ENCODE measurements at places on chromosomes 6 and 20.

DNA sequence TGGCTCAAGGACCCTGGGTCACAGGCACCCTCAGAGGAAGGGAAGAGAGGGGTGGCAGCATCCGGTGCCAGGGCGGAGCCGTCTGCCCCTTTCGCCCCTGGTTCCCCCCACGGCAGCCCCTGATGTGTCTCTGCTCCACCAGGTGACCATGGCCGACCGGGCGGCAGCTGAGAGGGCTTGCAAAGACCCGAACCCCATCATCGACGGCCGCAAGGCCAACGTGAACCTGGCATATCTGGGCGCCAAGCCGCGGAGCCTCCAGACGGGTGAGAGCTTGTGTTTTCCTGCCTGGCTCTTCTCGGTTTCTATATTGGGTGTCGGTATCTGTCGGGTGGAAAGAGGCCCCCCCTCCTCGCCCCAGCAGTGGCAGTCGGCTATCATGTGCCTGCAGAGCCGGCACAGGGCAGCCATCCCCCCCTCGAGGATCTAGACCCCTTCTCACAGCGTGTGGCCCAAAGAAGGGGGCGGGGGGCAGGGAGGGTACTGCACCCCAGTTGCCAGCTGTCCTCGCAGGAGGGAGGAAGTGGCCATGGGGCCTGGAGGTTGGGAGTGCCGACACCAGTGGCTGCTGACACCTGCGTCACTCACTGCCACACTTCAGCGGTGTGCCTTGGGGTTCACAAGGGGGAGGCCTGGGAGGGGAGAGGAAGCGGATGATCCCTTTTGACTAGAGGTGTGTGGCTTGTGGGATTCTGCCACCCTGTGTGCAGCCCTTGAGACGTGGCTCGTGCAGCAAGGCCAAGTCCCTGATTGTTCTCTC lies 1.5 kb downstream of the RBM38 start:
- peak; percentile 55 for DNase-seq

DNA sequence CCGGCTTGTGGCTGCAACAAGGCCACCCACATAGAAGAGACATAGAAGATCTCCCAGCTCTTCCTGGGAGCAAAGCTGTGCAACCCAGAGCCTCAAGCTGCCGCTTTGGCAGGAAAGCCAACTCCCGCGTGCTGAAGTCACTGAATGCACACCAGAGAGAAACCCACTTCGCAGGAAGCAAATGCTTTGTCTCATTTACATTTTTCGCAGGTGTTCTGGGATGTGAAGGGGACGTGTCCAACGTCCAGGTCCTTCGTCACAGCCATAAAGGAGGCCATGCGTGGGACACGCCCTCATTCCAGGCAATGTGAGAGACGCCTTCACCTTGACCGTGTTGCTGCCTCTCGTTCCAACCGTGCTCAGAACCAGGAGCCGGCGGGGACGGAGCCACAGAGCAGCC lies 24.4 kb downstream of the KCNQ2 start:
- no peak for DNase-seq

GRCh38 chr6:161954699-161955276 lies 680.9 kb upstream of the AGPAT4 start:
- no peak for DNase-seq

DNA sequence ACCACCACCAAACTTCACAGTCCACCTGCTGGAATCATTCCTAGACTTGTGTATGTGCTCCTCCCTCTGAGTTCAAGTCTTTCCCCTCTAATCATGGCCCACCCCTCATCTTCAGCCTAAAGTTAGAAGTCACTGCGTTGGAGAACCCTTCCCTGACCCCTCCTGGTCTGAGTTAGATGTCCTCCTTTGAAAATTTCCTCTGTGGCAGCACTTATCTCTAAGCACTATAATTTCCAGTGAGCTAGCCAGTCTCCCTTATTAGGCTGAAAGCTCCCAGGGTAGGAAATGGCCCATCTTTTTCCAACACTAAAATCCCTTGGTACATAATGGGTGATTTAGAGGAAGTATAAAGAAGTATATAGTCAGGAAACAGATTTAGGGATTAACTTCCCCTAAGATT lies 63.2 kb downstream of the SESN1 start:
- DNase-seq = no peak

GRCh38 chr20:45008521-45009049 lies 42.3 kb downstream of the STK4 start:
- no peak for DNase-seq

- DNase-seq = no peak
These were observed 158.3 kb downstream of the ZFP64 start for GRCh38 chr20:52033313-52033712.

DNA sequence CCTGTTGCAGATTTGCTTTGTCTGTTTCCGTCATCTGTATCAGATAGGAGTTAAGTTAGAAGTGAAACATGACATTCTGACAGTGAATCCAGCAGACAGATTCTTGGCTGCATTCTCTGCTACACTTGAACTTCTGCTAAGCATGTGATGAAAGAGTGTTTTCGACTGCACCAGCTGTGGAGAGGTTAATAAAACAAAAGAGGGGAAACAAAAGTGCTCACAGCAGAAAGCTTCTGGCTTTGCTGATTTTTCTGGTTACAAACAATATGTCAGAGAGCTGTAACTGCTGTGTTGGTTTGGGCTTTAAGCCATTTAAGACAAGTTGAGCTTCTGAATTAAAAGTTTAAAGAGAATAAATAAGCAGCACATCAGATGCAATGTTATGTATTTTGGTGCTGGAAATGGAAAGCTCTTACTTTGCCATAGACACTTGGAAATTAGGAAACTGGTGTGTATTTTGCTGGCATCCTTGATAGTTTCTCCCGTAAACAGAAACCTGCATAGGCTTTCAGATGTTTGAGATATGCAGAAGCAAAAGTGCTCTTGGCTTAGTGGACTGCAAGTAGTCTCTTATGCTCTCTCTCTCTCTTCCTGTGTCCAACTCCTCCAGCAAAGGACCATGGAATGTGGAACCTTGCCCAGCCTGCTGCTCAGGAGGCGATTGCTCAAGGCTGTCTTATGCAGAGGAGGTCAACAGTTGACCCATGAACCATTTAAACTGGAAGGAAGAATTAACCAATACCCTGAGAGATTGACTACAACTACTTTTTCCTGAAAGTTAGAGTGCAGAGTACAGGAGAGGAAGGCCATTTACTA lies 104.9 kb downstream of the RPS12 start:
- DNase-seq = no peak

GRCh38 chr6:36131511-36132245 lies 1.4 kb downstream of the MAPK13 start:
- DNase-seq = no peak

DNA sequence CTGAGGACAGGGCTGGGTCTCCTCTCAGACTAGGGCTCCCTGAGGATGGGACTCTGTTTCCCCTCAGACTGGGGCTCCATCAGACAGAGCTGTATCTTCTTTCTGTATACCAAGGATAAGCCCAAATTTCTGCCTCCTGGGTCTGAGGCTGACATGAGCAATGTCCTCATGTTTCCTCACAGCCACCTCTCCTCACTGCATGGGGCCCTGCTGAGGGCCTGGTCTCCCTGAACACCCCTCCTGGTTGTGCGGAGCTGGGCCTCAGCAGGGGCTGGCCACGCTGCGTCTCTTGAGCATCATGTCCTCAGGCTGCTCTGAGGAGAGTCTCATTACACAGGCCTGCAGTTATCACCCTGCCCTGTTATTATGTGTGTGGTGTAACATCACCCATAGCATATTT lies 144.6 kb downstream of the LRFN2 start:
- DNase-seq = no peak

DNA sequence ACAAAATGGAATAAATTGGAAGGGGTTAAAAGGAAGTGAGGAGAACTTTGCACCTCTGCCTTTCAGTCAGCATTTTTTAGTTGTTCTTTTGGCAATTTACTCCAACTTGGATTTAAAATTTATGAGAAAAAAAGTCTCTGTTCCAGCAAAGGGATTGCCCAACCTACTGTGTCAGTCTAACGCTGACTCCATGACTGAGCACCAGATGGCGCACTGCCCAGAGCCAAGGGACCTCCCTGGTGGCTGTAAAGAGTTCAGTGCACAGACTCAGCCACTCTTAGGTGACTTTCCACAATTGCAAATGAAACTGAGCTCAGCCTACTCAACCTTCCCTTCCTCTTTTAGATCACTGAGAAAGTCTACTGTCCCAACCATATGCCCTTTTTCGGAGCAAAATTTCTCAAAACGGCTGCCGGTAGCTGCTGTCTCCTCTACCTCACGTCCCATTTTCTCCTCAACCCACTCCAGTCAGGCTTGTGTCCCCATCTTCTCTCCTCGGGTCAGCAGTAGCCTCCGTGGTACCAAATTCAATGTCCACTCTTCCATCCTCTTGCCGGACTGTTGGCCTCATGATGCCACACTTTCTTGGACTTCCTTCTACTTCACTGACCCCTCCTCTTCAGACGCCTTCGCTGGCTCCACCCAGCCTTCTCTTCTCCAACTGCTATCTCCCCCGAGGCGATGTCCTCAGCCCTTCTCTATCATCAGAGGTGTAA lies 38.7 kb downstream of the GSTA2 start:
- DNase-seq = peak; percentile 15

GRCh38 chr6:40251637-40252300 lies 317.5 kb upstream of the MOCS1 start:
- DNase-seq = no peak

DNA sequence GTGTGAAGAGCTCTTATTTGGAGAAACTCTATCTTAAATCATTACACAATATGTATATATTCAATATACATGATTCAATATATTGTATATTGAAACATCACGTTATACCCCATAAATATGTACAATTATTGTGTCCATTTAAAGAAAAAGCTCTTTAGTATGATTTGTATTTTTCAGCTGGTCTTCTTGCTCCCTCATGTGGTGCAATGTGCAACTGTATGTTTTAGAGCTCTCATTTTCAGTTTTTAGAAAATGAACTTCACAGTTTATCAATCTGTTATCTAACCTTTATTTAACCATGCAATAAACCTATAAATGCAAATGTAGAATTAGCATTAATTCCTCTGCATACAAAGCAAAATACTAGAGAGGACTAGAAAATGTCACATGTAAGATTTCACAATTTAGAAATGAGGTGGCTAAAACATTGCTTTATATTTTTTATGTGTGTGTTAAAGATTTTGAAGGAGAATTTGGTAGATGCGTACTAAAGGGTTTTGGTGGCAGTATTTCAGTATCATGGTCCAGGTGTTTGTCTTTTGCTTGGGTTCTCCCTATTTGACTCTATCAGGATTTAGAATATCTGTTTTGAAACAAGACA lies 167.1 kb downstream of the PHF3 start:
- DNase-seq = no peak

DNA sequence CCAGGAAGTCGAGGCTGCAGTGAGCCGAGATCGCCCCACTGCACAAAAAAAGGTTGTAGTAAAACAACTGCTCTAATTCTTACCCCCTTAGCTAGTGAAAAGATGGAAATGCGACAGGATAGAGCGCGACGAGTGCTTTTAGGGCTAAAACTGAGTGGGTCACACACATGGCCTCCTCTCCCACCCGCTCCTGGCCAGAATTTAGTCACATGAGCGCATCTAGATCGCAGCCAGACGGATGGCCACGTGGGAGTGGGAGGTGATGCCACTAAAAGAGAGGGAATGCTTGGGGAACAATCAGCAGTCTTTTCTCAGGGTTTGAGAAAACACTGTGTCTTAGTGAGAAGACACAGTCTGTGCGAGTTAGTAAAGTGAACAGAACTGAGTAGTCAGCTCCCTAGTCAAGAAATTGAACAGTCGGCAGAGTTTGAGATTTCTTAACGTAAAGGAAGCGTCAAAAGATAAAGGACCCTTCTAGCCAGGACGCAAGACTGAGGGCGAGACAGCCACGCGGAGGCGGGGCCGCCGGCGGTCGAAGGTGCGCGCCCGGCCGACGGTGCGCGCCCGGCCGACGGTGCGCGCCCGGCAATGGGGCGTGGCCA lies 664 bp upstream of the ACTR5 start:
- no peak for DNase-seq

GRCh38 chr6:84892671-84893070 lies 128.3 kb upstream of the TBX18 start:
- DNase-seq = no peak

DNA sequence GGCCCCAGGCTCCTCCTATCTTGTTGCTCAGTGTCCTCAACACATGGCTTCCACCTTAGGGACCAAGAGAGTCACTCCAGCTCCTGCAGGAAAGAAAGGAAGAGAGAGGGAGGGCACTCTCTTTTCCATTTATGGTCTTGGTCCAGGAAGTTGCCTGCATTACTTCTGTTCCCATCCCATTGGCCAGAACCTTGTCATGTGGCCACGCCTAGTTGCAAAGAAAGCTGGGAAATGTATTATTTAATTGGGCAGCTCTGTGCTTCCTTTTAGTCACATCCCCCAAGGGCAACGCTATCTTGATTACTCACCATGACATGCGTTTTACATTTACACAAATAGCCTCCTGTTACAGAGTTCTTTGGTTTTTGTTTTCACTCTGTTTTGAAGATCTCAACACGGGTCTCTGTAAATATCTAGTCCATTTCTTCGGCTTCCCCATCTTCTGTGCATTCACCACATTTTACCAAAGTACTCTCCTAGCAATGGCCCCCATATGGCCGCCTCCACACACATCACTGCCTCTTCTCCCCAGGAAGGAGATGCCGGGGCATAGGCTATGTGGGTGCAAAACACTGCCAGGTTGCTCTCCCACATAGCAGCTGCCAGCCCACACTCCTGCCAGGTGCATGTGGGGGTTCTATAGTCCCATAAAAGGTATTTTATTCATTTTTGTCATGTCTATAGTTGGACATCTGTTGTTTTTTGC lies 35.7 kb upstream of the ZMYND8 start:
- no peak for DNase-seq

DNA sequence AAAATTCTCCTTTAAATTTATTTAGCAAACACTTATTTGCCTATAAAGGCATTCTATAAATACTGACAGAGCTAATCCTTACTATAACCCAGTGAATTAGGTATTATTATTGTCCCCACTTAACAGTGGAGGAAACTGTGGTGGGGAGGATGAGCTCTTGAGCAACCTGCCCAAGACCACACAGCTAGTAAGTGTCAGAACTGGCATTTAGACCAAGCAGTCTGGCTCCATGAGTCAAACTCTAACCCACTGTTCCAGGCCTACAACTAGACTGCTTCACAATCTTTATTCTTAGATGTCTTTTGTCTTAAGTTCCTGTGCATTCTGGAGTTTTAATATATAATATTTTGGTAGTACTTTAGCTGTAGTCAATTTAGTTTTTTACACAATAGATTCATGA lies 530.8 kb downstream of the BCKDHB start:
- no peak for DNase-seq
